Stimulated activated CD4-positive, alpha-beta T cell treated with anti-CD3 and anti-CD28 coated beads, Interleukin-2, amount 100 ng/mL, for 4 hours (primary cell): ENCODE measurements at places on chromosomes 3 and 15.

GRCh38 chr3:61944726-61945125 is 383.4 kb downstream of the PTPRG start:
- DNase-seq = no peak

DNA sequence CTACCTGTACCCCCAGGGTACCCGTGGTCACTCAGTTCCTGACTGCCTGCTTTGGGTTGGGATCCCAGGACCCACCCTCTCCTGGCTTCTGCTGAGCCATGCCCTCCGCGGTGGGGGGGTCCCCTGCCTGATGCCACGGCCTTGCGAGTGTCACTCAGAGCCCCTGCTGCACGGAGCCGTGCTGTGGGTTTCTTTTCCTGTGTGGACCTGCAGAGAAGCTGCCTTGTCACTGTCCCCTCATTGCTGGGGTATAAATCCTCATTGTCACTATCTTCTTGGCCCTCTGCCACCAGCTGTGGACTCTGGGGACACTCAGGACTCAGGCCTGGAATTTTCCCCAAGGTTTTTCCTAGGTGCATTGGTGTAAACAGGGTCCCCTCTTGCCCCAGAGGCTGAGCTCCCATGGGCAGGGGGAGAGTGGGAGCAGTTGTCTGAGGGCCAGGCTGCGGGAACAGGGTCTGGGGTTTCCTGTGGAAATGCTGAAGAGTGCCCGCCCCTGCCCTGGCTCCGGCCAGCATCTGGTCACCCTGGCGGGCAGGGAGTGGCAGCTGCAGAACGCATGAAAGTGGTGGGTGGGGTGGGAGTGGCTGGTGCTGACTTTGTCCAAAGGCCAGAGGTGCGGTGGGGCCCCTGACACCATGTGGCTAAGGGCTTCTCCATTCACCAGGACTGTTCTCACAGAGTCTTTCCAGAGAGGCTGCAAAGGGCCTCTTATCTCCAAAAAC is 191.7 kb downstream of the GOLGA6L6 start:
- DNase-seq = no peak

DNA sequence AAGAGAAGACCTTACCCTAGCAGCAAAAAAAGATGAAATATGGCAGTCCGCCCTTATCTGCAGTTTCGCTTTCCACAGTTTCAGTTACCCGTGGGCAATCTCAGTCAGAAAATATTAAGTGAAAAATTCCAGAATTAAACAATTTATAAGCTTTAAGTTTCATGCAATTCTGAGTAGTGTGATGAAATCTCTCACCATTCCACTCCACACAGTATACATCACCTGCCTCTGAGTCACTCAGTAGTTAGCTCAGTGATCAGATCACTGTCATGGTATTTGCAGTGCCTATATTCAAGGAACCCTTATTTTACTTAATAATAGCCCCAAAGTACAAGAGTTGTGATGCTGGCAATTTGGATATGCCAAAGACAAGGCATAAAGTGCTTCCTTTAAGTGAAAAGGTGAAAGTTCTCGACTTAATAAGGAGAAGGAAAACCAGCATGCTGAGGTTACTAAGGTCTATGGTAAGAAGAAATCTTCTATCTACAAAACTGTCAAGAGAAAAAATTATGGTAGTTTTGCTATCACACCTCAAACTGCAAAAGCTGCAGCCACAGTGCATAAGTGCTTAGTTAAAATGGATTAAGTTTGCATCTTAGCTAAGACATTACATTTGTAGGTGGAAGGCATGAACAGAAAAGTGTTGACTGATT is 48.1 kb downstream of the HSPBAP1 start:
- DNase-seq = no peak

DNA sequence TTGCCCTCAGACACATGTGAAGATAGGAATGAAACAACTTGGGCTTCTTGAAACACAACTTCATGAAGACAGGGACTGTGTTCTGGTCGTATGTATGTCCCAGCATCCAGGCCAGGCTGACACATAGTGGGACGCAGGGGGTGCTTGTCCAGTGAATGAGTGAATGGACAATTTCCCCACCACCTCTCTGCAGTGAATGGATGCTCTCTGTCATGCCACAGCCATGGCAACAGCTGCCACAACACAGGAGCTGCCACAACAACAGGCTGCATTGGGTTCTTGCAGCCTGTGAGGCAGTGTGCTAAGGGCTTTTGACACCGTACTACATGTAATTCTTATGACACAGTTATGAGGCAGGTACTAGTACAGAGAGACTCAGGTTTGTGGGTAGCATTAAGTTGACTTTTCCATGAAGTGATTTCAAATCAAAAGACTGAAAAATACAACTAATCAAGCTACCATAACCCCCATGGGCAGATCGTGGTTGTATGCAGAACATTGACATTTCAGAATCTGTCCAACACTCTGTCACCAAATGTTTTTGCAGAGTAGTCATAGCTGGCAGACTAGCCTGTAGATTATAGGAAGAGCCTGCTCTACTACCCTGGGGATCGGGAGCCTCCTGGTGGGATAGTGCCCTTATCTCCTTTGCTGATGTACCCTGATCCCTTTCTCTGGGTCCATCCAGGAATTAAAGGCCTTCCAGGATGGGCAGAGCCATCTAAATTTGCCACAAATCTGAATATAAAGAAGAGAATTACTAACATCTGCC is 40.8 kb downstream of the CLSTN2 start:
- no peak for DNase-seq

- DNase-seq = no peak
Observed at GRCh38 chr15:54064365-54064764, 86.1 kb downstream of the UNC13C start.

DNA sequence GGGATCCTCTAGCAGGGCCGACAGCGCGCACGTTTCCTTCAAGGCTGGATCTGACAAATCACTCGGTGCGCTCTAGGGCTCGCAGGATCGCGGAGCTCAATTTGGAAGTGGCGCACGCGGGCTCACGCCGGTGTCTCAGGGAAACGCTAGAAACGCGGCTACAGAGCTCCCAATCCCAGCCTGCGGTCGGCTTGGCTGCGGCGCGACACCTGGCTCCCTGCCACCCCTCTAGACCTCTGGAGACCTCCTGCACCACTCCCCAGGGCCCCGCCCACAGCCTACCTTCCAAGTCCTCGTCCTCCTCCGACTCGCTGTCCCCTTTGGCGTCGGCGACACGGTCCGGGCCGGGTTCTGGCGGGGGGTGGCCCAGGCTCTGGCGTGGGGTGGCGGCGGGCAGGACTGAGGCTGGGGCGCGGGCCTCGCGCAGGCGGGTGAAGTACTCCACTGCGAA is 596 bp downstream of the PRKAR2A start:
- peak; percentile 38 for DNase-seq

DNA sequence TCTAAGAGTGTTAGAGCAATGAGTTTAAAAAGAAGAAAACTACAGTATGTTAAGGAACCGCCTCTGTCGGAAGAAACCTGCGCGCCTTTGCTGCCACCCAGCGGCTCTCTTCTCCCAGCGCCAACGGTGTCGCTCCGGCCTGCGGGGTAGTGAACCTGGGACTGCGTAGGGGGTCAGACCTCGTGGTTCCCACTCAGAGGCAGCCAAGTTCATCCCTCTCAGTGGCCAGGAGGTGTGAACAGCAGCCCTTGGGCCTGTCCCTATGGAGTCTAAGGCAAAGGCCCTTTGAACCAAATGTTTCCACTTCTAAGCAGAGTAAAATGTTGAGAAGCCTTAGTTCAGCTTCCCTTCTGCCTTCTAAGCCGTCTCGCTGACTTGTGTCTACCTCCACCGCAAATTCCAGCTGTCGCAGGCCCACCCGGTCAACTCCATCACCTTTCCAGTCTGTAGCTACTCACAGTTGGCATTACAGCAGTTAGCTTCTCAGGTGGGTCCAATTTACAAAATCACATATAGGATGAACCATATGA is 980 bp upstream of the RAB27A start:
- peak; percentile 79 for DNase-seq

GRCh38 chr3:126109146-126109879 is 25.4 kb upstream of the SLC41A3 start:
- DNase-seq = no peak

GRCh38 chr15:92633418-92633817 is 22.2 kb downstream of the FAM174B start:
- no peak for DNase-seq

GRCh38 chr3:52313774-52314188 is 2.3 kb upstream of the DNAH1 start:
- DNase-seq = no peak

DNA sequence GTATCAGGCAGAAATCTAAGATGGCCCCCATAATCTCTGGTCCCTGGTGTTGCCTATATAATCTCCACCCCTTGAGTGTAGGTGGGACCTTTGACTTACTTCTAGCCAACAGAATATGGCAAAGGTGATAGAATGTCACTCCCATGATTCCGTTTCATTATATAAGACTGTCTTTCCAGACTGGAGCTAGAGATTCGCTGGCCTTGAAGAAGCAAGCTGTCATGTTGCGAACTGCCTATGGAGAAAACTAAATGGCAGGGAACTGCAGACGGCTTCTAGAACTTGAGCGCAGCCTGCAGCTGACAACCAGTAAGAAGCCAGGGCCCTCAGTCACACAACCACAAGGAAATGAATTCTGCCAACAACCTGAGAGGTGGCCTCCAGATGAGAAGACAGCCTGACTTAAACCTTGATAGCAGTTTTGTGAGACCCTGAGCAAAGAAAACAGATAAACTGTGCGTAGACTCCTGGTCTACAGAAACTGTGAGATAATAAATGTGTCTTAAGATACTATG is 2.2 kb upstream of the KPNA1 start:
- DNase-seq = no peak

GRCh38 chr15:60375306-60375705 is 22.5 kb downstream of the ANXA2 start:
- DNase-seq = no peak

- DNase-seq = no peak
Observed at GRCh38 chr15:68524753-68525584, 53.8 kb upstream of the CORO2B start.

DNA sequence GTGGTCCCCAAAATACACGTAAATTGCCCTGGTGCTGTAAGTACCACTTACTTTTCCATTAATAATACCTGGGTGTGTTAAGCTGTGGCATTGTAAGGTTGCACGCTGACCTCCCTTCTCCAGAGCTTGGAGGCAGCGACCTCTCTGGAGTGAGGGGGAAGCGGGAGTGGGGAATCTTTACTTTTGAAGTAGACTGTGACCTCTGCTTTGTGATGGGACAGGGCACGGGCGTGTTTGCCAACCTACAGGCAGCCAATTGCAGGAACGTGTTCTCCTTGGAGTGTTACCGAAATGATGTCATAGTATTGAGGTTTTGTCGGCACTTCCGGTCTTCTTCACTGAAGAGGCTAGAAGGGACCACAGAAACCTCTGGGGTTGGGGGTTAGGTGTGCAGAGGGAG is 227.3 kb upstream of the C2CD4B start:
- DNase-seq = no peak

DNA sequence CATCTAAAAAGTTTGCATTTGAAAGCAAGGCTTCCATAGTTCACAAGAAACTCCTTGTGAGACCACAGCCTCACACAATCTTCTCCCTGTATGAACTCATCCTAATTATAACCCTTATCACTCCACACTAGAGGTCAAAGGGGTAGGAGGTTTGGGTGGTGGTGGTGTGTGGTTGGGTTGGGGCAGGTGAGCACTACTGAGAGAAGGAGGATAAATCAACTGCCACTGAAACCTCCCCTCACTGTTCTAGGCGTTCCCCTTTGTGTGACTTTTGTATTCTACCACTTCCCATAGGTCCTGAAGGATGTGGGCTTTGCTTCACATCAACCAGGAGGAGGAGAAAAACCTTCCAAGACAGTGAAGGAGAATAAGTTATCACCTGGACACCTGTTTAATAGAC is 6.4 kb upstream of the AGBL1 start:
- no peak for DNase-seq

- no peak for DNase-seq
Observed at GRCh38 chr15:62603742-62604141, 438.7 kb upstream of the C2CD4B start.

DNA sequence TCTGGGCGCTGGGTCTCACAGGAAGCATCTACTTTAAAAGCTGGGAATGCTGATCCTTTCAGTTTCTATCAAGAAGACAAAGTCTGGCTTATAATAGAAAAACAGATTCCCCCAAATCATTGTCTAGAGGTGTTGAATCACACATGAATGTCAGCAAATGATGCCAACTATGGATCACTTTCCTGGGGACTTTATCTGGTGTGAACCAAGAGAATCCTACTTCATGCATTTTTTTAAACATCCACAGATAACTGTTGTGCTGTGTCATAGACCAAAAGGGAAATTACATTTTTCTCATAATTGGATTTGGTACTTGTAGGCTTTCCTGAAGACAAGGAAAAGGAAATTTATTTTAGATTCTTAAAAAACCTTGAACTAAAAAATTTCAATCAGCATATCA is 132.7 kb downstream of the CD47 start:
- no peak for DNase-seq

- no peak for DNase-seq
Observed at GRCh38 chr3:28853830-28854229, 427.0 kb upstream of the RBMS3 start.

- DNase-seq = no peak
Observed at GRCh38 chr3:9201955-9202354, 47.5 kb downstream of the SRGAP3 start.

DNA sequence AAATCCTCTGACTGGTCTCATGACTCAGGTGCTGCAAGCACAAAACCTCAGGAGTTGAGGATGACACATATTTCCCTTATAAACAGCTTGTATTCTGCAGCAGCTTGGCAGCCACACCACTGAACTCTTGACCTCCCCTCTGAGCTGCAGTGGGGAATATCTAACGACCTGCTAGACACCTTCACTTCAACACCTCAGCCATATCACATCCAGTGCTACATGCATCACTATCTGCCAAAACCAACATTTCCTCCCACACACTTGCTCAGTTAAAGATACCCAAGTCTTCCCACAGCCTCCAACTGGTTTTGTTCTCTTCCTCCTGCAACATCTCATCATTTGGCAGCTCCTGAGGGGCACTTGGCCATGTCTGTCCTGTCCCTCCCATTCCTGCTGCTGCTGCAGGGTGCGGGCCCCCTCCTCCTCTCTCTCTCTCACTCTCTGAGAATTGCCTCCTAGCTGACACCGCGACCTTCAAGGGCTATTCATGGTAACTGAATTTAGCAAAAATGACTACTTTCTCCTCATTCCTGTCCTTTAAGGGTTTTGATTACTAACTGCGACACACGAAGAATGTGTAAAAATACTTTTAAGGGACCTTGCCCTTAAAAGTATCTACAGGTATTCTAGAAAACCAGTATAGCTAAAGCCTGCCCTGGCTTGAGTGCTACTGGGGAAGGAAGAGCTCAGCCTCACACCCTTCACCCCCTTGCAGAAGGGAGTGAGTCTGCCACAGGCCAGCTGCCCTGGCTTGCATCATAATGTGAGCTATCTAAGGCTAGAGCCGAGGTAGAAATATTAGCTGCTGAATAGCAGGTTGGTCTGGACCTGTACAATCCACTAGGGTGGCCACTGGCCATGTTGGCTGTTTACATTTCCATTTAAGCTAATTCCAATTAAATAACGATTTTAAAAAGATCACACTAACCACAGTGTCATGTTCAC is 5.0 kb upstream of the CCR9 start:
- DNase-seq = peak; percentile 12

- DNase-seq = no peak
Observed at GRCh38 chr3:114227076-114227475, 10.3 kb downstream of the ZNF80 start.

DNA sequence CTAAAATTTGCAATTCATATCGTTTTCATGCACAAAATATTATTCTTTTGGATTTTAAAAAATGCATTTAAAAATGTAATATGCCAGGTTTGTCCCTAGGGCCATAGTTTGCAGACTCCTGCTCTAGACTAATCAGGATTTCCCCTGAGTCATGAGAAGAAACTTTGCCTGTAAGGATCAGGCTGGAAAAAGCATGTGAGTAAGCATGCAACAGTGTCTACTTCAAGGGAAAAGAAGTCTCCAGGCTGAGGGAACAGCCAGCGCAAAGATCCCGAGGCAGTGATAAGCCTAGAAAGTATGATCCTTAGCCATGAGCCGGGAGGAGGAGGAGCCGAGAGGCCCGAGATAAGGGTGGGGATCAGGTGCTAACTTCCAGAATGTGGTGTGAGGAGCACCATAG is 382.8 kb upstream of the CFAP20DC start:
- no peak for DNase-seq
